Stimulated activated CD4-positive, alpha-beta T cell treated with anti-CD3 and anti-CD28 coated beads, Interleukin-1b, Interleukin-23, amount 100 ng/mL, for 1 hour (primary cell): ENCODE measurements at places on chromosomes 5 and 9.

DNA sequence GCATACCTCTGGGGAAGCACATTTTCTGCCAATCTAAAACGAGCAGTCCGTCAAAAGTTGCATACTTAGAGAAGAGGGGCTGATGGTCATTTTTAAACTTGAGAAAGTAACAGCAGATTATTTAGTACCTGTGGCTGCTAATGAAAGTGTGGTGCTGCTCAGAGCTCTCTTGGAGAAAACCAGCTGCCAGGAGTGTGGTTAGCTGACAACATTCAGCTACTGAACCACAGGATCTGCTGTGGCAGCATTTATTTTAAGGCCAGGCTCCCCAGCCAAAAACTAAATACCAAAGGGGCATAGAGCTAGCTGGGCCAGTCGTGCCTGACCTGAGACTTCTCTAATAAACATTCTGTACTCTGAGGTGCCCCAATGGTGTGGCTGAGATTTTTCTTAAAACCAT is 203.6 kb downstream of the EDIL3 start:
- no peak for DNase-seq

DNA sequence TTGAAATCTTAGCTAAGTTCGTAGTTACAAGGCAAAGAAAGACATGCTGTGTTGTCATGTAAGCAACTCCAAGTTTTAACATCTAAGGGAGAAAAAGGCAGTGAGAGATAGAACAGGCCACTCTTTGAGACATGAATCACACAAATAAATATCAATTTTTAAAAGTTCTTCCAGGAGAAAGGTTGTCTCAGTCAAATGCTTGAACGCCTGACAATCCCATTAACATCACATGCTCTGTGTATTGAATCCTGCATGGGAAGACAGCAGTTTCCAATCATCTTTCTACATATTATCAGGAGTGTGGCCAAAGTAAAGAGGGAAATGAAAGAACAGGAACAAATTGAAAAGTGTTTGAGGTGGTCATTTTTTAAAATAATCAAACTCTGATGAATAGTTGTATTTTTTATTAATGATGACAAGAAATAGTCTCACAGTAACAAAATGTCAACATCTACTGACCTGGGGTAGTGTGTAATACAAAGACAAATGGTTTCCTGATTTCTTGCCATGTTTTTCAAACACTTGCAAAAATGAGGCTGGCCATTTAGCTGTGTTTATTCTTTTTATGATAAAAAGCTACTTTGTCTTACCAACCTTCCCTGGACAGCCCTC is 6.4 kb upstream of the C6 start:
- DNase-seq = no peak

GRCh38 chr9:108643731-108644510 is 211.9 kb downstream of the ACTL7B start:
- DNase-seq = no peak

- no peak for DNase-seq
Observed at GRCh38 chr9:134800791-134801339, 79.7 kb upstream of the FCN2 start.

GRCh38 chr5:36017004-36017403 is 25.8 kb upstream of the UGT3A1 start:
- DNase-seq = no peak
